Activated CD8-positive, alpha-beta memory T cell treated with anti-CD3 and anti-CD28 coated beads for 1 hour (primary cell): ENCODE measurements at places on chromosomes 5 and 9.
A peak's percentile ranks its signal among the peaks of the same experiment; 100 is the strongest.

DNA sequence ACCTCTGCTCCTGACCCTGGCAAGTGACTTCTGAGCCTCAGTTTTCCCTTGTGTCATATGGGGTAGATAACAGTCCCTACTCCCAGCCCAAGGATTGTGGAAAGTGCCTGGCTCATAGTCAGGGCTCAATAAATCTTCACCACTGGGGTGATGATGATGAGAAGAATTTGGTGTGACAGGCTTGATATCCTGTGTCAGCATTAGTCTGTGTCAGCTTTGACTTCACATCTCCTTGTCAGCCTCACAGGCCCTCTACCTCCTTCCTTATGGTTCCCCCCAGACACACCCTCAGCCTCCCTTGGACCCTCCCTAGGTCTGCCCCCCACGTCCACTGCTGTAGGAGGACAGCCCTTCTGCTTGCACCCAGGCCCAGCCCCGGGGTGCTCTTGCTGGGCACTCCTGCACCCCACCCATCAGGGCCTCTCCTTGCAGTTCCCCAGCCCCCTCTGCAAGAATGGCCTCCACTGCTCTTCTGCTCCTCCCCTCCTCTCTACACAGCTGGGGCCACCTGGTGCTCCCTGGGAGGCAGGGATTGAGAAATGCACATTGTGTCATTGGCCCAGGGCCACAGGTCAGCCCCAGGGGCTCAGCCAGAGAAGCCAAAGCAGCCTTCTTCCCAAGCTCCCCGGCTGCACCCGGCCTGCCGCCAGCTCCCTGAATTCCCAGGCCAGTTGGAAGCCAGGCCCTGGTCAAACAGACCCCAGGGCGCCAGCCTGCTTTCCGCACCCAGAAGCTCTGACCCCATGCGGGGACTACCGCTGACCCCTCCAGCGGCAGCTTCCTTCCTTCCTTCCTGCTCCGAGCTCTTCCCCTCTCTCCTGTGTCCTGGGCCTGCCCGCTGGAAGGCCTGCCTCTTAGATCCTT, 7.7 kb downstream of the FGFR4 start:
- DNase-seq: no peak

- DNase-seq: no peak
Measured at GRCh38 chr5:78691084-78691960, 42.8 kb upstream of the LHFPL2 start.

GRCh38 chr5:108278285-108279240, 103.3 kb downstream of the FBXL17 start:
- no peak for DNase-seq

GRCh38 chr9:84003246-84003645, 22.6 kb downstream of the RMI1 start:
- DNase-seq: no peak

- DNase-seq: peak; percentile 3
Measured at GRCh38 chr9:76394960-76395252, 680 bp upstream of the RFK start.

DNA sequence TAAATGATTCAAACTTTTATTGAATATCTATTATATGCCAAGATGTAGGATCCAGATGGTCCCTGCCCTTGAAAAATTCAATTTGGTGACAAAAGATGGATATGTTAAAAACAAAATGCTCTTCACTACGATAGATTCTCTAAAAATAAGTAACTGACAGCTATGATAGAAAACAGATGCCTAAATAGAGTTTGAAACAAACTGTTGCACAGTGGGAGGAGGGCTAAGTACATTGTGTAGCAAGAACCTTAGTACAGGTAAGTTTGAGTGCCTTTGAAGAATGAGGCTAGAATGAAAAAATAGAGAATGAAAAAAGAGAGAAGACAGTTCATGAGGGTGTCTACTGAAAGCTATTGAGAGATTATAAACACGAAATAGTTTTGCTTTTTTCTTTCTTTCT, 54.3 kb downstream of the HOMER1 start:
- DNase-seq: no peak

GRCh38 chr5:163649514-163649913, 144.1 kb downstream of the MAT2B start:
- DNase-seq: no peak

- no peak for DNase-seq
Measured at GRCh38 chr5:107915176-107915812, 244.6 kb upstream of the EFNA5 start.

DNA sequence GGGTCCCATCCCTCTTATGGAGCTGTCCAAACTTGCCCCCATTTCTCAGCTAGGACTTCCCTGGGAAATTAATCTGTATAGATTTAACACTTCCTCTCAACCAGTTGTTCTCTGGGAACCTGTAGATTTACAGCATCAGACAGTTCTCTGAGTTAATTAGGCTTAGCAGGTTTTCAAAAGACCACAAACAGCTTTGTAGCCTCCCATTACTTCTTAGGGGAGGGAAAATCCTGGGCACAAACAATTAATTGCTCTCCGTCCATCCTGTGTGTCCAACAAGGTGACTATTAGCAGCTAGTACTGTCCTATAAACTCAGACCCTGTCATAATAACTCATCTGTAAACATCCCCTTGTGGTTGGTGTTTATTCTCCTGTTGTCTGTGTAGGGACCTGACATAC, 197.9 kb downstream of the GOLPH3 start:
- DNase-seq: no peak

DNA sequence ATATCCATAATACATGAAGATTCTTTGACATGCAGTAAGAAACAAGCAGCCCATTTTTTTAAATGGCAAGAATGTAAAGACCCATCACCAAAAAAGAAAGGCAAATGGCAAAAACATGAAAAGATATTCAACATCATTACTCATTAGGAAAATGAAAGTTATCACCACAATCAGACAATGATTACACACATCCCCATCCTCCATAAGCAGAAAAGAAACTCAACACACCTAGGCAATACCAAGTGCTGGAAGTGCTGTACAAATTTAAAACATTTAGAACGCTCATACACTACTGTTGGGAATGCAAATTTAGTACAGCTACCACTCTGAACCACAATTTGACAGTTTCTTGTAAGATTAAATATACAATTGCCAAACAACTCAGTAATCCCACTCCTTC, 466.7 kb downstream of the ACTL7B start:
- no peak for DNase-seq

GRCh38 chr5:176836811-176837706, 26.7 kb downstream of the UNC5A start:
- no peak for DNase-seq

DNA sequence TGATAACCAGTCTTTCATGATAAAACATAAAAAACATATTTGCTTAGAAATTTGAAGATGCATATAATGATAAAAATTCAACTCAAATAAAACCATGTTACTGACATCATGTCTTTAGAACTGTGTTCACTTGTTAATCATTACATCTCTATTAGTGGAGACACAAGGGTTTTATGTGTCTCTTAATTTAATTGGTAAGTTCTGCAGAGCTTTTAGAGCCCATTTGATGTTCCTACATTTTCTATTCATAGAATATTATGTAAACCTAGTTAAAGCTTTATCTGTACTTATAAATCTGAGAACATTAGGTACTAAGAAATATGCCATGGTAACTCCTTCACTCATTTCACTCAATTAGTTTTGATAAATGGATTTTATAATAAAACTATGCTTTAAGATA, 285.4 kb downstream of the SLCO4C1 start:
- no peak for DNase-seq

DNA sequence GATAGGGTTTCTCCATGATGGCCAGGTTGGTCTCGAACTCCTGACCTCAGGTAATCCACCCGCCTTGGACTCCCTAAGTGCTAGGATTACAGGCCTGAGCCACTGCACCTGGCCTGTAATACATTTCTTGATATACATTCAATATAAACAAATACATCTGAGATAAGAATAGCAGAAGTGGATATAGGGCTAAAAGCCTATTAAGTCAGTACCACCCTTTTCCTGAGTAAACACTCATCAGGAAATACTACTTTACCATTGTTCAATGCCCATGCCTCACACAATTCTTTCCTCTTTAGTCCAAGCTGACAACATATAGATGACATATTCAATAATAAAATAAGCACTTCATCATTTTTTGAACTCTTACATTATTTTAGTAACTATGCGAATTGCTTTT, 64.8 kb downstream of the MRPS27 start:
- no peak for DNase-seq

- no peak for DNase-seq
Measured at GRCh38 chr5:36523450-36523849, 83.0 kb upstream of the SLC1A3 start.

DNA sequence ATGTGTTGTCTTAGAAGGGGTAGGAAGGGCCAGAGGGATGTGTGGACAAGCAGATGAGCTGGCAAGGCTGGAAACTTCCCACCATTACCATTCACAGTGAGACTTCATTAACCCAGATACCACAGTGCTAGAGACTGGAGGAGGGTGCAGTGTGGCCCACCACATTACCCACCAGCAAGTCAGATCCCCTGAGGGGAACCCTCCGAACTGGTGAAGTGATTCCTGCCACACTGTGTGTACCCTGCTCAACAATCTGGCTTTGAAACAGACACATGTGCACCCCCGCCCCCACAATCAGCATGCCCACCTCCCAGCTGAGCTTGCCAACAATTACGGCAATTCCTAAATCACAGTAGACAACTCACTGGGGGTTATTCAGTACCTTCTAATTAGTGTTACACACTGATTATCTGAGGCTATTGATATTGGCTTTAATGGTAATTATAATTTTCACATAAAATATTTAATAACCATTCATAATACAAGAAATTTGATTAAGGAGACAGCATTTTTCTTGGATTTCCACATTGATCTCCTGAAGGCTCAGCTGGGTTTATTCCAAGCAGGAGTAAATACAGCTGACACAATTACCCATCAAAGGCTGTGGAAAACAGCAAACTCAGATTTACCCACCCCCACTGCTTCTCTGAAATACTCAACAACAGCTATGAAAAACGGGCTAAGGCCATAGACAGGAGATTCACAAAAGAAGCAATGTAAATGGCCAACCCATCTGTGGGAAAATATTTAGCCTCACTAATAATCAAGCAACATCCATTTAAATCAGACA, 169.3 kb upstream of the FSTL4 start:
- no peak for DNase-seq

GRCh38 chr9:73549991-73550390, 398.3 kb downstream of the ANXA1 start:
- no peak for DNase-seq

GRCh38 chr5:84260939-84261338, 123.7 kb downstream of the EDIL3 start:
- DNase-seq: no peak

DNA sequence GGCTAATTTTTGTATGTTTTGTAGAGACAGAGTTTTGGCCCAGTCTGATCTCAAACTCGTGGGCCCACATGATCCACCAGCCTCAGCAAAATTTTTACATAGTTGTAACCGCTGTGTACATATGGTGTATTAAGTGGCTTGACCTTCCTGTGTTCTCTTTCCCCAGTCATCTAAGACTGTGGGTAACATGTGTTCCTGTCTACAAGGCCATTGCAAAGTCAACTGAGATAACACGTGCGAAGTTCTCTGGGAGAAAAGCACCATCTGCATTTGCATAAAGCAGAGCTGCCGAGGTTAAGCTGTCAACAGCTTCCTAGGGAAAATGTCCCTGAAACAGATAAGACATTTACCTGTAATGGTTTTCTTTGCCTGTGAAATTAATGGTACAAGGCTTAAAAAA, 273.7 kb downstream of the FANCC start:
- DNase-seq: no peak

DNA sequence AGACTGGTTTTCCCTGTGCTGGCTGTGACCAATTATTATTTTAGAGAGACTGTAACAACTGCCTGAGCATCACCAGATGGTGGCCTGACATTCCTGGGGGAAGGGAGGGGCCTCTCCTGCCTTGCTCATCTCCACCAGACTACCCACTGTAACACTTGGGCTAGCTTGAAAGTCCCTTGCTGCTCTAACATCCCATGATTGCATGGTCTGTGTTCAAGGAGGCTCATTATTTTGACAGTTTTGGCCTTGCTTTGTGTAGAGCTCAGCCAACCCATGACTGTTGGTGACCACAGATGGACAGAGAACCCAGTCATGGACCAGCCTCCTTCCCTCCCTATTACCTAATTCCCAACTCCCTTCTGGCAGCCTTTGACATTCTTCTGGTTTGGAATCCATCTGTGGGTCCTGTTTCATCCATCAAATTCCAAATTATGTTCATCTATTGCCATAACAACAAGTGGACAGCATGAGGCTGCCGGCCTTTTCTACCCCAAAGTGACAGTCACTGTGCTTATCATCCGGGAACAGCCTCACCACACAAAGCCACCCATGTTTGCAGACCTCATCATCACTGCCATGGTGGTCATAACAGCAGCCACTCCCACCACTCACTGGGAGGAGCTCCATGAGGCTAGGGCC, 49.0 kb upstream of the ICE1 start:
- no peak for DNase-seq

DNA sequence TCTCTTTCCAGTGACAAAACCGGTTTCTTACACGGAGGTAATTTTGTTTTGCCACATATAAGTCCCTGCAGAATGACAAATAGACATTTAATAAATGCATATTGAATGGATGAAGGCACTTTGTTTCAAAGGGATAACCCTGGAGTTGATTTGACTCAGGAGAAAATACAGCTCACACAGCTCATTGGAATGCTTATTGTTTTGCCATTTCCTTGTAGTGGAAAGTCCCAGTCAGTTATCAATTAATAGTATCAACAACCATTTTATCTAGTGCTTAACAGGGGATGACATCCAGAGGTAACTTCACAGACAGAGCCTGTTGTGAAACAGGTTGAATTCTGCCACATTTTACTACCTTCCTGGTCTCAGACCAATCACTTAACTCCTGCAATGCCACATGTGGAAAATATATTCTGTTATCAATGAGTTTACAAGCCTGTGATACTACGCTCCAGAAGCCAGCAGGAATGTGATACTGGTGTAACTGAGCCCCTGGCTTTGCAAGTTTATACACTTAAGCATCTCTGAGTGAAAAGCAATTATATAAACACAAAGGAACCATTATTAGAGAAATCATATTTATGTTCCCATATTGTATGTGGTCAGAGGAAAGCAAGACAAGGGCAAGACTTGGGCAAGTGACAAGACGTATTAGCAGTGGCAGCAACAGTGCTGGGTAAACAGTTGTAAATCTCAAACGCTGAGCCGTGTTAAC, 123.1 kb upstream of the ANKRD55 start:
- DNase-seq: no peak

DNA sequence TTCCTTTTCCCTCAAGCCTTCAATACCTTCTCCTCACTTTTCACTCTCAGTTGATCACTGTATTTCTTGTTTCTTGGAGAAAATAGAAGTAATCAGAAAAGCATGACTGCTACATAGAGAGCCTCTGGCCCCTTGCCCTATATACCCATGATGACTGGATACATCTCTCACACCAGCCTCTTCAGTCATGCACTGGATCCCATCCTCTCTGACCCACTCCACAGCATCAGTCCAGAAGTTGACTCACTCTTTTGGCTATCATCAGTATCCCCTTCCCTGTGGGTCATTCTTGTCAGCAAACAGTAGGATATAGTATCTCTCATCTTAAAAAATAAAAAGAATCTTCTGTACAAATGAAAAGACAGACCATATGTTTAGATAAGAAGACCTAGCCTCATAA, 32.9 kb downstream of the PTCD2 start:
- no peak for DNase-seq
